Naive thymus-derived CD8-positive, alpha-beta T cell (primary cell): ENCODE measurements at places on chromosomes 16 and 17. TPM values are rescaled to one million over a fixed set of nuclear protein-coding genes. Genes with fewer than 3 reads are reported as not detected.
A peak's percentile ranks its signal among the peaks of the same experiment; 100 is the strongest.

MRPL38 gene
- total RNA-seq = 167 TPM

GRCh38 chr17:44915321-44915726 is at the start of gene GFAP:
Gene GFAP, minus strand, starts transcription at chr17:44915500. Its CDS starts 14 bp downstream, at chr17:44915486.
- no peak for DNase-seq

DNA sequence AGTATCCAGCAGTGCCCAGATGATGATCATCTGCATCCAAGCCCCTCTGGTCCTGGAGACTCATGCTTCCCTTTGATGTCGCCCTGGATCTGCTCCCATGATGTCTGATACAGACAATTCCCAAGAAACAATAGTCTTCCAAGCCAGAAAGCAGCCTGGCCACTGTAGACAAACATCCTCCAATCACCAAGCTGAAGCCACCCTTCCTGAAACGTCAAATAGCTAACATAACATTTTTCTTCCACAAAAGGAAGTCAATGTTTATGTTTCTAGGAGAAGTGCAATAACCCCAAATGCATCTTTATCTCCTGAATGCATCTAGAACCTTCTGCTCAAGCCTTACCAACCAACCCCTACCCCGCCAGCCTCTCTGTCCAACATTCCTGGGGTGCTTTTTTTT is 1.2 kb upstream of the DPEP2 start:
- DNase-seq = no peak

CCT6B gene
- 4.0 TPM for total RNA-seq

TMIGD1 gene
- total RNA-seq = not detected

PPP1R27 gene
- not detected for total RNA-seq

DNA sequence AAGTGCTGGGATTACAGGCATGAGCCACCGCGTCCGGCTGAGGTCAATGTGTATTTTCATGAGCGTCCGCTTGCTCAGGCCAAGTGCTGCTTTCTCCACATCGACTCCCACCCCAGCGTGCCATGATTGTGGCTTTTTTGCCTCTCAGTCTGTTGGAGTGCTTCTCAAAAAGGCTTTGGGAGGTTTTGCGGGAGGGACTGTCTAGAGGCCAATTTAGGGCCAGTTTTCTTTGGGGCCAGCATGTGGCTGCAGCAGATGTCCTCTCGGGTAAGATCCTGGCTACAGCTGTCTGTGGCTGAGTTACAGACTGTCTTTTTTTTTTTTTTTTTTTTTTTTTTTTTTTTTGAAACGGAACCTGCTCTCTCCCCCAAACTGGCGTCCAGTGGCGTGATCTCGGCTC is 6.5 kb downstream of the C16orf90 start:
- no peak for DNase-seq

DNA sequence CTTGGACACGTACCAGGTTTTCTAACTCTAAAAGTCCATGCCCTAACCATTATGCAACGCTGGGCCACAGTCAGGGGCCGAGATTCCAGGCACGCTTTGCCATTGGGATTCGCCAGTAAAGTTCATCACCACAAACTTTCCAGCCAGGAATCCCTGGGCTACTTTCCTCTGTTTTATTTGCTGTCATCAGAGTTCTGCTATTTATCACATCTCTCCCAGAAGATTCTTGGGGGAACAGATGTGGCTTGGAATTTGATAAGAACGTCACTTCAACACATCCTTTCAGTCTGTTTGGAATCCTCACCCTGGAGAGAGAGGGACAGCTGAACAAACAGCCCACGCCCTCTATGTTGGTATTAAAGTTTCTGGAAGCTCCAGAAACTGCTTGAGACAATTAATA is 109.6 kb upstream of the CACNG3 start:
- DNase-seq = no peak

GRCh38 chr17:54085020-54085419 is 262.3 kb downstream of the KIF2B start:
- no peak for DNase-seq

DNA sequence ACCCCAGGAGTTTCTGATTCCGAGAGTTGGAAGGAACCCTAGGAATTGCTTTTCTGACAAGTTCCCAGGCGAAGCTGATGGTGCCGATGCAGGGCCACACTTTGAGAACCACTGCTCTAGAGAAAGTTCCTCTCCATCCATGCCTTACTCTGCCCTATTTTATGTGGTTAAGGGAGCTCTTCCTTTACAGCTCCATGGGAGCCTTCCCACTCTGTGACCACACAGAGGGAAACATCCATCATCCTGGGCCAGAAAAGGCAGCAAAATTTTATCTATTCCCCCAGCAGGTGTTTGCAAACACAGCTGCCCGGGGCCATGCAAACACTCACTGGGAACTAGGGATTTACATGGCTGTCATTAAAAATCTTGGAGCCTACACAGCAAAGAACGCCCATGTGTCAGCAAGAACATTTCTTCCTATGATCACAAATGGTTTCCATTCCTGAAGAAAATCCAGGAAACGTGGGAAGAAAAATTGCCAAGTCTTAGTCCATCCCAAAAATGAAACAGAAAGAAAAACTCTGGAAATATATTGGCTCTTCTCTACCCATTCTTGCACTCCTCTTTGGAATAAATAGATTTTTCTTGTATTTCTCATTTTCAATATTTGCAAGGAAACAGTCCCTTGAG is 252.7 kb downstream of the PMP22 start:
- no peak for DNase-seq

DNA sequence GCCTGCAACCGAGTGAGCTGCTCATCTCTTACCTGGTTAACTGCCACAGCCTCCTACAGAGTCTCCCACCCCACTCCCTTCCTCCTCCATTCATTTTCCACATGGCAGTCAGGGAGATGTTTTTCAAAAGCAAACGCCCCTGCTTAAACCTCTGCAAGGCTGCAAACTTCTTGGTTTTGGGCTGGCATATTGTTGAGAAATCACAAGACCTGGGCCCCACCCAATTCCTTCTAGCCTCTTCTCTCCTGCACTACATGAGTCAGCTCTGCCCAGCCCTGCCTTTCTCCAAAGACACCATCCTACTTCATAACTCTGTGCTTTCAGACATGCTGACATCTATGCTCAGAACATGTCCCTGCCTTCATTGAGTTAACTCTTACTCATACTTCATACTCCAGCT is 136.1 kb downstream of the SPACA3 start:
- no peak for DNase-seq

GRAP gene
- 65.6 TPM for total RNA-seq

DNA sequence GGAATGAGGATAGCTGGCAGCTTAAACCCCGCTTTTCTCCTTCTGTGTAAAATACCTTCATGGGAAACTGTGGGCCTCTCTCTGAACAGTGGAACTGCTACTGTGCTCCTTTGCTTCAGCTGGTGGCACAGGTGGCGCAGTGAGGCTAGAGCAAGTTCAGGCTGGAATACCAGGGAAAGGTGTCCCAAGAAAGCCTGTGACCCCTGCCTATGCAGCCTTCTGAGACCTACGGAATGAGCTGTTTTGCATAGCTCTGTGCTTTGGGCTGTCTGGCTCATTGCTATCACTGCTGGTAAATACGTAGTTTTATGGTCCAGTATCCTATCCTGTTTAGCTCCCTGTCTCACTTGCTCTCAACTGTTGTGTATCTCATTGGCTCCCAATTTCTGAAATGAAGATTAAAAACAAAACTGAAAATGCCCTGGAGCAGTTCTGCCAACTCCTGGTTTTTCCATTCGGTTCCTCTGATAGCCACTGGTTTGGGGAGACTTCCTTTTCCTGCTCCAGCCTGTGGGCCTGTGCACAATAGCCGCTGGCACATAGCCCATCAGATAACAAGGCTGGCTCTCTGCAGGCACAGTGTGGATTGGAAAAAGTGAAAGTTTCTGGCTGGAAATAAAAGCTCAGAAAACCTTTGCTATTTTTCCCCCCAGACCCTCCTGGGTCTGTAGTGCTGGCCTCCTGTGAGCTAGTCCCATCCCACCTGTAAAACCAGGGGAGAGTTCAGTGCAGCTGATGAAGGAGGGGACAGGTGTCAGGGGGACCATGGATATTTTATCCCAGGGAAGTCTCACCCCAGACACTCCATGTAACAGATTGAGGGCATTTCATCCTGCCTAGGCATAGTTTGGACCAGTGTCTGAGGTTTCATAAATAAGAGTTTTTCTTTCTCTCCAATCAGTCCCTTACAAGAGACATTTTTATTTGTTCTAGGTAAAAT is 24.0 kb downstream of the LIMD2 start:
- DNase-seq = no peak

GRCh38 chr17:59154721-59155438 is at the start of gene SKA2:
Gene SKA2, minus strand, starts transcription at chr17:59155186. Its CDS starts 23 bp downstream, at chr17:59155163.
- peak; percentile 95 for DNase-seq

CBLN1 gene
- total RNA-seq = not detected

TMC7 gene
- total RNA-seq = not detected

GRCh38 chr17:15946611-15947120 is 1.7 kb downstream of the ADORA2B start:
- no peak for DNase-seq

DNA sequence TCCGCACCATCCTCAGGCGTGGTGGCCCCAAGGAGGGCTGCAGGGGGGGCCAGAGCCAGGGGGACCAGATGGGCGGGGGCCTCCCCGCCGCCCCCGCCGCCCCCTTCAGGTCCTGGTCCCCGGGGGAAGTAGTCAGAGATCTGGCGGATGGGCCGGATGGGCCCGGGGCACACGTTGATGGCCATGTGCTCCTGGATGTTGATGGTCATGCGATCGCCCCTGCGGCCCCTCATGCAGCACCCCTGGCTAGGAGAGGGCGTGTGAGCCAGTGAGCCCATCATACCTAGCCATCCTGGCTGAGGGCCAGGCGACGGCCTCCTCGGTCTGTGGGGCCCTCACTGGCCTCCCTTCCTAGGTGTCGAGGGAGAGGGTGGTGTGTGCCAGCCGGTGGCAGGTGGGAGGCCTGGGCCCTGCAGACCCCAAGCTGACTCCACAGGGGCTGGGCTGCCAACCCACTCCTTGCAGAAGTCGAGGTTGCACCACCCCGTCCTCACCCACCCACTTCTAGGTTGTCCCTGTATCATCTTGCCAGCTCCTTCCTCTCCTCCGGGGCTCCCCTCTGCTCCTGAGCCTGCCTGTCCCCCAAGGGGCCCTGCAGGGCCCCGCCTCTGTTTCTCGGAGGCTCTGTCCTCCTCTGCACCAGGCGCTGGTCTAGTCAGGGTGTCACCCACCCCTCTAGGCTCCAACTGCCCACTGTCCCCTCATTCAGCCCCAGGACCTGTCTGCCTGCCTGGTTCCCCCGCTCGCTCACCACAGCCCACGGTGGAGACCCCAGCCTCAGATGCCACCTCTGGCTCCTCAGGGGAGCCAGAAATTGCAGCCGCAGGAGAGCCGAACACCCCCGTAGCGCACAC is 610 bp downstream of the DOC2A start:
- no peak for DNase-seq

CEP131 gene
- total RNA-seq = 10.3 TPM

DNA sequence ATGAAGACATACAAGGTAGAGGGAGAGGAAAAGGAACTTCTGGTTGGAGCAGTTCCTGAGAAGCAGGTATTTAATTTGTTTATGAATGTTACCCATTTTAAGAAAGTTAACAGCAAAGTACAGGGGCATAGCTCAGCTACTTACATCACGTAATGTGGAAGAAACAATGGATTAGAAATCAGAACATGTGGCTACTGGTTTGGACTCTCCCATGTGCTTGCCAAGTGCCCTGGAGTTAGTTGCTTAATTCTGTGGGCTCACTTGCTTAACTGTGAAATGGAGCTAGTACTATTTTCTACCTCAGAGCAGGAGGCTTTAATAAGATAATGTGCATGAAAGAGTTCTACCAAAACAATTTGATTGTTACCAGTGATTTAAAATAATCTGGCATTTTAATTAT is 27.3 kb downstream of the RSPRY1 start:
- no peak for DNase-seq

- DNase-seq = peak; percentile 8
These were observed 26.0 kb upstream of the HNF1B start for GRCh38 chr17:37770631-37771518.

GRCh38 chr17:30831663-30832437 is at the start of gene ATAD5:
Gene ATAD5, plus strand, starts transcription at chr17:30831966. Its CDS starts 382 bp downstream, at chr17:30832348.
- peak; percentile 82 for DNase-seq

FBXL16 gene
- 29.3 TPM for total RNA-seq

DNA sequence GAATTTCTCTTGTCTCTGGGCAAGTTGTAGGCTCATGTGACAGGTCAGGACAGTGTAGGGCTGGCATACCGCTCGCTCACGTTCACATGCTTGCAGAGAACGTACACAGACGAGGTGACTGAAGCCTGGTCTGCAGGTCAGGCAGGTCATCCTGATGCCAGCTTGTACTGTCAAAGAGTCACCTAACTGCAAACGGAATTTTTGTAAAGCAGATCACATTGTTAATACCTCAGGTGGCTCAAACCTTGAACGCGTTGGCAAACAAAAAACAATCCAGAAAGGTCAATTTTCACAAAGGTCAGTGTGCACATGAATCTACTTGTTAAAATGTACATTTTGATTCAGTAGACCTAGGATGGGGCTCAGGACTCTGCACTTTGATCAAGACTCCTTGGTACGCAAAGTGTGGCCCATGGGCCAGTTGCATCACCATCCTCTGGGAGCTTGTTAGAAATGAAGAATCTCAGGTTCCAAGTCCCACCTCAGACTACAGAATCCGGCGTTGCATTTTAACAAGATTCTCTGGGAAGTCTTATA is 28.6 kb downstream of the ANKRD40 start:
- DNase-seq = no peak

RAB11FIP3 gene
- total RNA-seq = 49.7 TPM
